ENCODE measurements at places on chromosomes 7 and 10. TPM values are rescaled to one million over a fixed set of nuclear protein-coding genes. Genes with fewer than 3 reads are reported as not detected.

Gene PODXL
- 0.22 TPM for total RNA-seq

Gene TMEM254
- total RNA-seq, result 8.4 TPM

Gene SFMBT2
- total RNA-seq, result 0.02 TPM

DNA sequence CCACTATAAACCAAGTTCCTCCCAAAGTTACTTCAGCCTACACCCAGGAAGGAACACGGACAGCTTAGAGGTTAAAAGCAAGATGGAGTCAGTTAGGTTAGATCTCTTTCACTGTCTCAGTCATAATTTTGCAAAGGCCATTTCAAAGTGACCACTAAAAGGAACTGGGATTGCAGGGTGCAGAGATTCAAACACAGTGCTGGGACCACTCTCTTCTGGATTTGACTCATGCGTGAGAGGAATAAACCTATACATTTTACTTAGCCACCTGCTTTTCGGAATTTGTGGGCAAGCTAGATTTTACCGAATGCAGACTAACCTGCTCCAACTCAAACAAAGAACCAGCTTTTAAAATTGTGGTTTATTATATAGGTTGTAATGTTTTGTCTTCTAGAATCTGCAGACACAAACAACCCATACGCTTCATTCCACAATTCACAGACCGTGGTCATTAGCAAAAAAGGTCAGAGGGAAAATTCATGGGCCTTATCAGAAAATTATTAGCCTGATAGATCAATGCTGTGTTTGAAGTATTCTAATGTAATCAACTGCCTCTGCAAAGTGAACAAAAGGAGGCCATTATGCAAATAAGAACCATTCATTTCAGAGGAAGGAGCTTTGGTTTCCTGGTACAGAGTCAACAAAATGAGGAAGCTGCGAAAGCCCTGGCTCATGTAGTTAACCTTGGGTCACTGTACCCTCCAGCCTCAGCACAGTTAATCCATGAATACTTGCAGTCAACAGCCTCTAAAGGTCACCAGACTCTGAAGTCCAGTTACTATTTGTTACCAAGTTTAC lies 342.7 kb upstream of the KLF6 start:
- peak; percentile 26 for DNase-seq
- no peak overlapping the region for H3K27ac ChIP-seq
- H3K4me3 ChIP-seq, result no peak overlapping the region
- peaks cover 26% of the 10 kb centered on the region for H3K4me1 ChIP-seq
- no peaks in the 10 kb centered on the region for H3K27me3 ChIP-seq

DNA sequence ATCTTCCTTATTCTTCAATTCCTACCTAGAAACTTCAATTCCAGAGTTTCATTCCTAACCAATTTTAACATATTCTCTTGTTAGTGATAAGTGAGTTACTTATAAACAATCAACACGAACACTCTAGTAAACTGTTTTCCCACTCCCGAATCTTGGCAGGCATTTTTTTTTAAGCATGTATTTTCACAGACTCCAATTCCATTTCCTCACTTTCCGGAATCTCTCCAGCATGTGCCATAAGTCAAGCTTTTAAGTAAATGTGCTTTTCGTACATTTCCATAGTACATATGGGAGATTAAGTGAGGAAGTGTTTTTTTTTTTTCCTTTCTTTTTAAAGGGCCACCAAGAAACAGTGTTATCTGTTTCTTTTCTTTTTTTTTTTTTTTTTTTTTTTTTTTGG lies 89.1 kb downstream of the FGFR2 start:
- H3K27me3 ChIP-seq, result no peaks in the 10 kb centered on the region
- H3K36me3 ChIP-seq, result no peaks in the 10 kb centered on the region
- H3K4me3 ChIP-seq, result no peak overlapping the region
- no peak overlapping the region for H3K27ac ChIP-seq
- DNase-seq, result no peak

GRCh38 chr7:68800316-68800715 lies 798.0 kb upstream of the AUTS2 start:
- no peaks in the 10 kb centered on the region for H3K4me1 ChIP-seq
- no peak overlapping the region for H3K4me3 ChIP-seq
- H3K36me3 ChIP-seq, result no peaks in the 10 kb centered on the region
- no peak for DNase-seq
- H3K27ac ChIP-seq, result no peak overlapping the region

GRCh38 chr7:75993689-75994387 lies 557 bp downstream of the TMEM120A start:
- DNase-seq, result peak; percentile 90
- H3K4me3 ChIP-seq, result peak overlapping the region; percentile 98
- H3K27me3 ChIP-seq, result no peaks in the 10 kb centered on the region
- peaks cover 11% of the 10 kb centered on the region for H3K36me3 ChIP-seq

DNA sequence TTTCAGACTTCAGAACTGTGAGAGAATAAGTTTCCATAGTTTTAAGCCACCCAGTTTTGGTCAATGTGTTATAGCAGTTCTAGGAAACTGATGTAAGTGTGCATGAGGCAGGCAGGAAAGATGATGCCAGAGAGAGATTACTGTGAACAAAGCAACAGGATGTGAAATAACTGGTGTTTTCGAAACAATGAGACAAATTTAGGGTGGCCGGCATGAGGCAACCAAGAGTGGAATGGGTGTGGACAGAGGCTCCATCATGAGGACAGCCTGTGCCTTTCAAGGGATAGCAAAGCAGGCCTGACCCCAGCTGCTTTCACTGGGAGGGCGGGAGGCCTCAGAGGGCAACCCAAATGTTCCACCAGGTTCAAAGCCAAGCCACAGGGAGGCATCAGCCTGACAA lies 67.3 kb upstream of the UCN3 start:
- DNase-seq, result no peak
- H3K4me1 ChIP-seq, result peaks cover 20% of the 10 kb centered on the region
- no peak overlapping the region for H3K4me3 ChIP-seq

GRCh38 chr10:14995964-14996565 lies 36.9 kb downstream of the MEIG1 start:
- H3K27me3 ChIP-seq, result no peaks in the 10 kb centered on the region
- H3K4me3 ChIP-seq, result no peak overlapping the region
- H3K27ac ChIP-seq, result no peak overlapping the region

DNA sequence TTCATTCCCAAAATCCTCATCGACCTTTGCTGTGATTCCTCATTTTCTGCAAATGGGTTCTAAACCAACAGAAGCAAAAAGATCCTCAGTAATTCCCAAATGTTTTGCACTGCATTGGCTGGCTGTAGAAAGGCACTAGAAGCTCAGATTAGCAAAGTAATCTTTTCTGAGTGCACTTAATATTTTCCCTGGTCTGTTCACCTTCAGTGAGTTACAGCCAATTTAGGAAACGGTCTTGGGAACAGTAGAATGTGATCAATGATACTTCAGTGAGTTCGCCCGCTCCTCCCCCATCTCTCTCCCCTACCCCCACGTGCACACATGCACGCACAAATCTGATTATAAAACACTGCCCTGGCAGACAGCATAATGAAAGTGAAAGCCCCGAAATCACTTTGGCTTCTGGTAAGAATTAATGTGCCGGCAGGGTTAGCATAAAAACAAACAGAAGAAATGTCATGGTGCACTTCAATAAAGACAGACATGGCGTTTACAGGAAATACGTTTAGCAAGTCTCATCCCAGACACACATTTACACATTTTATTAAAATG lies 201.3 kb upstream of the CDCA7L start:
- DNase-seq, result no peak
- H3K27ac ChIP-seq, result no peak overlapping the region
- H3K4me3 ChIP-seq, result no peak overlapping the region
- no peaks in the 10 kb centered on the region for H3K4me1 ChIP-seq
- H3K27me3 ChIP-seq, result no peaks in the 10 kb centered on the region
- H3K36me3 ChIP-seq, result peaks cover 20% of the 10 kb centered on the region

DNA sequence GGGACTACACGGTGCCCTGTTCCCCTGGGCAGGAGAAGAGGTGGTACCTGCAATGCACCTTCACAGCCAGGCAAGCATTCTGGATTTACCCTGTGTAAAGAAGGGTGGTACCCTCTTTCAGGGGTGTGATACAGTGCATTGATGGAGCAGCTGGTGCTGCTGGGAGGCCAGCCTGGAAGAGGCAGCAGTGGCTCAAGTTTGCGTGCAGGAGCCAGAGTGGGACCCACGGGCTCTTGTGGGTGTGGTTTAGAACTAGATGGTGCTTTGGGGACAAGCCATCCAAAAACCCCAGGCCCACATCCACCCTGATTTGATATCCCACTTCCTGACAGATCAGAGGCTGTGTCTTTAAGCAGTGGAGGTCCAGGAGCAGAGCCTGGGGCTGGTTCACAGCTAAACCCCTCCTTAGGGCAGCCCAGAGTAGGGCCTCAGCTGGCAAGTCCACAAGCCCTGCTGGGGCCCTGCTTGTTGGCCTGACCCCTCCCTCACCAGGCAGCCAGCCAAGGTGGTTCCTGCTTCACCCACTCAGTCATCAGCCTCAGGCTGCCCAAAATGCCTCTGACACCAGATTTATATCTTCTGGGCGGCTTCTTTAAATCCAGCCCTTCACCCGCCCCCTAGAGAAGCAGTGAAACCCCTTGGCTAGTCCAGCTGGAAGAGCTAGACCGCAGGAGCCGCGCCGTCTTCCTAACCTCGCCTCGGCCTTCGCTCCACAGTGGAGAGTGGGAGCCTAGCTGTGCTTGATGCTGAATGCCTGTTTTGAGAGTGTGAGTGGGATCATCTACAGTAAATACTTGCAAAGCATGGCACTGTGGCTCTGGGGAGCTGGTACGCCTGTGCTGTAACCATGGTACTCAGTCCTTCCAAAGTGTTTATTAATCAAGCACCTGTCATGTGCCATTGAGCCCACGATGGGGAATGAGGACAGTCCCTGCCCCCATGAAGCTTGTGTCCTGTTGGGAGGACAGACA lies 1.4 kb upstream of the ASIC3 start:
- peaks cover 1% of the 10 kb centered on the region for H3K27me3 ChIP-seq
- no peaks in the 10 kb centered on the region for H3K4me1 ChIP-seq
- no peak for DNase-seq
- H3K4me3 ChIP-seq, result no peak overlapping the region
- H3K27ac ChIP-seq, result no peak overlapping the region

GRCh38 chr7:14016950-14017349 lies 27.5 kb upstream of the ETV1 start:
- H3K27ac ChIP-seq, result no peak overlapping the region
- H3K4me3 ChIP-seq, result no peak overlapping the region
- H3K36me3 ChIP-seq, result no peaks in the 10 kb centered on the region
- DNase-seq, result no peak

DNA sequence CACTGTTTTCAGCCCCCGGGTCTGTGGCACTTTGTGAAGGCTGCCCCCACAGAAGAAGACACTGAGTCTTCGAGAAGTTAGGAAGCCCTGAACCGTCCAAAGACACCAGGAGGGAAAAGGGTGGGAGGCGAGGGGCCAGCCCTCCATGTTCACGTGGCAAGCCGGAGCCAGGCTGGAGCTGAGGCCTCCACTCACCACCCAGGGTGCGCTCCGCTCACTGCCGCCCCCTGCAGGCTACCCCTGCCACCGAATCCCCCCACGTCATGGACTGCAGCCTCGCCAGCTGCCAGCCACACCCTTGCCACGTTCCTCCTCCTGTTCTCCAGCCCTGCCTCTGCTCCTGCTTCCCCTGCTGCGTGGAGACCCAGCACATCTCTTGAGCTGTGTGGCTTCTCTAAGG lies 59.0 kb upstream of the EN2 start:
- H3K4me1 ChIP-seq, result no peaks in the 10 kb centered on the region
- H3K27ac ChIP-seq, result no peak overlapping the region
- no peak overlapping the region for H3K4me3 ChIP-seq

DNA sequence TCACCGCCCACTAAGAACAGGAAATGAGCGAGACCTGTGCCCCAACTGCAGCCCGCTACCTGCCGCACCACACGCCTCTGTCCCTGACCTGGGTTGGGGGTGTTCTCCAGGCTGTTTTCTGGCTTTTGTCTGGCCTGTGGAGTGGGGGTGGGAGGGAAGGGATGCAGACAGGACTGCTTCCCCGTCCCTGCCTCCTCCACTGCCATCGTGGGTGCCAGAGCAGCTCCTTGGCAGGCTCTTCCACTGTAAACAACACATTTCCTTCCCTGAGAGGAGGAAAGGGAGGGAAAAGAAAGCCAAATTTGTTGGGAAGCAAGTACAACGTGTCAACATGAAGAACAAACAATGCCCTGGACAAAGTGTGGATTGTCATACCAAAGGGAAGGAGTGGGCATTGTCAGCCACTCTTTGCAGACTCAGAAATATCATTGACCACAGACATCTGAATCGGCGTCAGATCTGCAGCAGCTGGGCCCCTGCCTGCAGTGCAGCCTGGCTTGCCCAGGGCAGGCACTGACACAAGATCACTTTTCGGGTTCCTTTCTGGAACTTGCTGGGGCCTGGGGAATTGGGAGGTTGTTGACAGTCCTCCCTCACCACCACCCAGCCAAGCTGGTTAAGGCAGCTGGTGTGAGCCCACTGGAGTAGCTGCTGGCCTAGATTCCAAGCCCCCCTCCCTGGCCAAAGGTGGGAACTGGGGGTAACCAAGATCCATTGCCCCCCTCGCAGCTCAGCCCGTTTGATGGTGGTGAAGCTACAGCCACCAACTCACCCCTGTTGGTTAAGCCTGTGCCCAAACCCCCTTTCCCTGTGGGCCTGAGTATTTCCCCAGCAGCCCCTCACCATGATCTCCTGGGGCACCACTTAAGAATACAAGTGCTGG lies 22.6 kb upstream of the TRIM8 start:
- peak; percentile 60 for DNase-seq
- no peaks in the 10 kb centered on the region for H3K27me3 ChIP-seq
- peak overlapping the region; percentile 30 for H3K27ac ChIP-seq

GRCh38 chr7:103048833-103049232 lies 25.8 kb downstream of the FBXL13 start:
- H3K27ac ChIP-seq, result no peak overlapping the region
- no peak overlapping the region for H3K4me3 ChIP-seq
- DNase-seq, result no peak
- H3K4me1 ChIP-seq, result no peaks in the 10 kb centered on the region
- no peaks in the 10 kb centered on the region for H3K36me3 ChIP-seq
- H3K27me3 ChIP-seq, result no peaks in the 10 kb centered on the region

DNA sequence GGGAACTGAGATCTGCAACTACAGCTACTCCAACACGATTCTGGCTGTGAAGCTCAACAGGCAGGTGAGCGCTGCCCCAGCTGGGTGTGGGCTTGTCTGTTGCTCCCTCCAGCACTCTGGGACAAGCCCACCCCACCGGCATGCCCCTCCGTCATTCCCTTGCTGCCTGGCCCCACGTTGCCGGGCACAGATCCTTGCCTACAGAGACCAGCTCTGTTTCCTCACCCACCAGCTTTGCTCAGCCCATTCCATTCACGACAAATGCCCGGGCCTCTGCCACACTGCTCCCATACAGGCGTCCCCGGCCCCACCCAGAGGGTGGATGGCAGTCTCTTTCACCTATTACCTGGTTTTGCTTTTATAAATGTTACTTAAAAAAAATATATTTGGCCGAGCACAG lies 24.6 kb downstream of the WIPI2 start:
- no peaks in the 10 kb centered on the region for H3K27me3 ChIP-seq
- H3K4me1 ChIP-seq, result no peaks in the 10 kb centered on the region
- H3K4me3 ChIP-seq, result no peak overlapping the region
- H3K36me3 ChIP-seq, result peaks cover 35% of the 10 kb centered on the region
- no peak for DNase-seq

- H3K36me3 ChIP-seq, result no peaks in the 10 kb centered on the region
- H3K4me3 ChIP-seq, result no peak overlapping the region
- no peaks in the 10 kb centered on the region for H3K27me3 ChIP-seq
- H3K27ac ChIP-seq, result no peak overlapping the region
- no peaks in the 10 kb centered on the region for H3K4me1 ChIP-seq
These were observed 286.6 kb upstream of the NRP1 start for GRCh38 chr10:33621101-33621500.

- no peaks in the 10 kb centered on the region for H3K27me3 ChIP-seq
- peak; percentile 52 for DNase-seq
- H3K27ac ChIP-seq, result no peak overlapping the region
- peaks cover 4% of the 10 kb centered on the region for H3K36me3 ChIP-seq
- H3K4me1 ChIP-seq, result peaks cover 17% of the 10 kb centered on the region
These were observed 25.0 kb downstream of the VTI1A start for GRCh38 chr10:112471878-112472487.

- H3K36me3 ChIP-seq, result no peaks in the 10 kb centered on the region
- H3K4me3 ChIP-seq, result no peak overlapping the region
- no peaks in the 10 kb centered on the region for H3K27me3 ChIP-seq
- peaks cover 41% of the 10 kb centered on the region for H3K4me1 ChIP-seq
- peak overlapping the region; percentile 28 for H3K27ac ChIP-seq
These were observed 176.3 kb downstream of the CYP26A1 start for GRCh38 chr10:93250010-93250409.

Measured in HepG2 (cell line).